ENCODE measurements at places on chromosomes 6 and 20.

GRCh38 chr6:110054664-110055386 lies 76.7 kb downstream of the GPR6 start:
- no peak for DNase-seq

DNA sequence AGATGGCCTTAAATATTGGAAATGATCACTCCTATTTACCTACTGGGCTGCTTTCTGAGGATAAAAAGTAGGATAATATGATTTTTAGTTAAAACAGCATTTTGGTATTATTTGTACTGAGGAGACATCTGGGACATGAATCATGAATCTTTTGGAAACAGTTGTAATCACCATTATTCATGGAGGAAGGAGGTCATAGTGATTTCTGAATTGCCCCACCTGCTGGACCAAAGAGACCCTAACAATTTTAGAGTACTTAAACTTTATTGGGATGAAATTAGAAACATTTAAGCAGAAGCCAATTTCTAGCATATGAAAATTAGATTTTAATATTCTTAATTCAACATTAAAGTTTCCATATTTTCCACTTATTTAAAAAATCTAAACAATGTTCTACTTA lies 108.4 kb upstream of the SIM1 start:
- peak; percentile 49 for DNase-seq

DNA sequence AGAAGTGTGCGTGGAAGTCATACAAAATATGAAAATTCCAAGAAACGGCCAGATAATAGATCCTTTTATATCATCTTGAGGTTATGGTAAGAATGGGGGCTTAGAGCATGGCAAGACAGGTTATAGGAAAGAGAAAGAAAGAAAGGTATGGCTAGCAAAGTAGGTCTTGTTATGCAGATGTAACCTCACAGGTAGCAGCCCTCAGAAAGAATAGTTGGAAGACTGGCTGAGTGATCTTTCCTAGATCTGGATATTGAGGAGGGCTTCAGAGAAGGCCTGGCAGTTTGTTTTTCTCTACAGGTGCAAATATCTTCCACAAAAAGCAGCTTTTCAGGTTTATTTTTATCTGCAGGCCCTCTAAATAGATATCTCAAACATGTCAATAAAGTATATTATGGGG lies 679.5 kb downstream of the KHDRBS2 start:
- DNase-seq = no peak

DNA sequence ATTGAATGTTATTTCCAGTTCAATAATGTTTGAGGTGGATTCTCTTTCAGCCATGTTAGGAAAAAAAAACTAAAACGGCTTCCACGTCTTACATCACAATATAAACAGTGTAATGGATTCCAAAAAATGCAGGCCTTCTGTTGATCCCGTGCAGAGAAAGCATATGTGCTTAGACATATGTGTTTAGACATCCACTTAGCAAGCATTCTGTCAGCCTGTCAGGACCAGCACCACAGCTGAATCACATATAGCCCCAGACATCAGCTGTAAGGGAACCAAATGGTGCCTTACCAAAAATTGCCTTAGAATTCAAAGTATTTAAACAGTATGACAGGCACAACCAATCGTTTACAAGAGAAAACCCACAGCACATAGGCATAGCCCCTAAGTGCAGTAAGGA lies 304.9 kb downstream of the EYA4 start:
- DNase-seq = peak; percentile 55

- DNase-seq = no peak
Observed at GRCh38 chr6:25874822-25875562, 949 bp upstream of the SLC17A3 start.

DNA sequence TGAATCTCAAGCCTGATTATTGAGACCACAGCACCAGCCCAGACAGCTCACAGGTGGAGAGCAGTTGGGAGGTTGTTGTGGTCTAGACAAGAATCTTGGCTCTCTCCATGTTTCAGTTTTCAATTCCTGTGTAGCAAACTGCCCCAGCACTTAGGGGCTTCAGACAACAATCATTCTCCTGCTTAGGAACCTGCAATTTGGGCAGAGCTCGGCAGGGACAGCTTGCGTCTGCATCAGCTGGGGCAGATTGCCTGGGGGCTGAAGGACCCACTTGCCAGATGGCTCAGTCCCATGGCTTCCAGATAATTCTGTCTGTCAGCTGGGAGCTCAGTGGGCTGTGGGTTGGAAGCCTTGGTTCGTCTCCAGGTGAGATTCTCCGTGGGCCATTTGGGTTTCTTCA lies 6.9 kb downstream of the TGM6 start:
- DNase-seq = no peak

GRCh38 chr6:100620085-100620840 lies 155.5 kb upstream of the SIM1 start:
- peak; percentile 31 for DNase-seq

DNA sequence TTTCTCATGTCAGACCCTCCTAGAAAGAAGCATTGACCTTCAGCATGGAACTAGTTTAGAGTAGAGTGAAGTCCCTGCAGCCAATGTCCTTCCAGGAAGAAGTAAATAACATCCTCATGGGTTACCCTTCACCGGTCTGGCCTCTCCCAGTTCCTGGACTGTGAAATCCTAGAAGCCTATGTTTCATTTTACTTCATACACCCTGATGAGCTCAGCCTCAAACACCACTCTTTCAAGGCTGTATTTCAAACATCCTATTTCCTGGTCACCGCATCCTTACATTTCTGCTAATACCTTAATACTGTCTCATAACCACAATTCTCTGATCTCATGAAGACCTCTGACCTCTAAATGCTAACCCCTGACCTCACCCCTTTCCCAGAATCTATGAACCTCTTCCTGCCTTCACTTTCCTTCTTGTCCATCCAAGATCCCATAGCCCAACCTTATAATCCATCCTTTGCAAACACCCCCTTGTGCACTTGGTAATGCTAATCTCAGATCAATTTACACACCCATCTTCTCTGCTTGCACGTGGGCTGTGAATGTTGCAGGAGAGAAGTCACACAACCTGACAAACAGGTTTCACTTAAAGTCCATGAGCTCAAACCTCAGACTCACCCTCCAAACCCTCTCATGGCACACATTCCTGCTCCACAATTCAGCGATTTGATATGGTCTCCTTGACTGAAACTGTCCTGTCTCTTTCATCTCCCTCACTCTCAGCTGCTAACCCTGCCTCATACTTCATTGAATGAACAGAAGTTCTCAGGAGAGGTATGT lies 30.2 kb downstream of the SLC2A10 start:
- no peak for DNase-seq

- DNase-seq = no peak
Observed at GRCh38 chr20:51206032-51206662, 183.2 kb upstream of the KCNG1 start.

Measured in adipocyte (in vitro differentiated cells).